ENCODE measurements at places on chromosomes 12 and 14. TPM values are rescaled to one million over a fixed set of nuclear protein-coding genes. Genes with fewer than 3 reads are reported as not detected.

Gene RPL10L
- total RNA-seq = not detected

Gene ITGA7
- total RNA-seq = 14.7 TPM

- DNase-seq = peak; percentile 66
Measured at GRCh38 chr14:70642303-70643235, 853 bp downstream of the TTC9 start.

DNA sequence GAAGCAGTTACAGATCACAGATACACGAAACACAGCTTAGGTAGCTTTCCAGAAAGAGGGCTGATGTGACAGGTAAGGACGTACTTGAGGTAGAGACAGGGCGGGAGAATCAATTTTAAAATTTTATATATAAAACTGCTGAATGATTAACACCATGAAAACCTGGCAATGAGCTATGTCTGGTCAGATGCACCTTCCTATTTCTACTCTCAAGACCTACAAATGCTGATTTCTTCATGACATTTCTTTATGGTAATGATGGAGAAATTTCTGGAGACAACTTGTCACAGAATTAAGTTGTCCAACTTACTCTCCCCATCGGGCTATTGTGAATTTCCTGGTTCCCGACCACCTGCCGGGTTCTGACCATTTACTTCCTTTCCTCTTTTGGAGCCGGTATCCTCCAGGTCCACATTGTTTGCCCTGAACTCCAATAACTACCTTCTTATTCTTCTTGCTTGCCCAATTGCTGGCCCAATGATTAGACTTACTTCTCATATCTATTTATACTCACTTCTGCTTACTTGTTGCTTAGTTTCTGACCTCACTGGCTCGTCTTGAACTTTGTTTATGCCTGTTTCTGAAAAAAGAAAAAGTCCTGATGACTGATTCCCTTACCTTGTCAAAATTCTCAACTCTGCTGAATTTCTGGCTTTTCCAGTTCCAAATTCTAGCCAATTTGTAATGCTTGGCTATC lies 12.8 kb upstream of the ATP2B1 start:
- no peak for DNase-seq

DNA sequence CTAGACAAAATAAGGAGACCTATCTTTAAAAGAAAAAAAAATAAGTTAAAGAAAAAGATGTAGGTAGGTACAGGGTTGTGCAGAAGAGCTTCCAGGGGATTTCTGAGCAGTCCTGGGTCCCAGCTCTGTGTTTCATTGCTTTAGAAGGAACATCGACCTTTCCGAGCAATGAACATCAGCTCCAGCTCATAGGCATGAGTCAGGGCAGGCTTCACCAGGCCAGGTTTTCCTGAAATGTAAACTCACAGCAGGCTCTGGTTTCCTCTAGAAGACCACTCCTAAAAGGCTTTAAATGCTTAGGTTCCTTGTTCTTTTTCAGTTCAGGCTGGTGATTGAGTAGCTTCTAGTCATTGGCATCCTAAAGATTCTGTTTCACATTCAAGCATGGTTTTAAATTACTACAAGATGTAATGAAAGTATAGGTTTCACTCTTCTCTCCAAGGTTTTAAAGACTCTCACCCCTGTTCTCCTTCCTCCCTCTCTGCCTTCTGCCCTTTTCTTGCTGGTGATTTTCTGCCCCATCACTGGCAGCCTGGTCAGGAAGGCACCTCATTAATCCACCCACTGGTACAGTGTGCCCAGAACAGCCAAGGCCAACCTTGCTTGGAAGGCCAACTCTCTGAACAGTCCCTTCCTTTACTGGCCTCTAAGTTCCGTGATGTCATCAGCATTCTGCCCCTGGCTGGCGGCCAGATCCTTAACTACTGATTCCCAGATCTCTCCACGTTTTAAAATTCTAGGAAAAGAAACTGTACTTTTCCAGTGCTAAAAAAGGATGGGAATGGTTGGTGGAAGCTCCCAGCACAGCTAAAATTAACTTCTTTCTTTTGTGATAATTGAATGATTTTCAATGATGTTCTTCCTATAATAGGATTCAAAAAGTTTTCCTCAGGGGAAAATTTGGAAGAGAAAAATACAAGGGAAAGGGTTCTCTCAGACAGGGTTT lies 109.4 kb upstream of the HIF1A start:
- DNase-seq = no peak

- DNase-seq = peak; percentile 73
Measured at GRCh38 chr12:104137001-104137901, 759 bp downstream of the NFYB start.

DNA sequence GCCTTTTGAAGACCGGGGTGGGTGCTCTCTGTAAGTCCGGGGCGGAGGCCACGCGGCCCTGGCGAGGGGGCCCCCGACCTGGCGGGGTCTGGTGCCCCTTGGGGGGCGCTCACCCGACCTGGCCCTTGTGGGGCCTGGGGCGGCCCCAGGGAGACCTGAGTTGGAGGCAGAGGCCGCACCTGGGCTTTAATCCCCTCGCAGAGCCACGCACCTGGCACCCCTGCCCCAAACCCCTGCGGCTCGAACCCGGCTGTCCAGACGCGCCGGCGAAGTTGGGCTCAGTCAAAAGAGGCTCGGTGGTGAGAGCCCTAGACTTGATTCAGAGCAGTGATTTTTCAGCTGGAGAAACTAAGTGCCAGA lies 267 bp downstream of the CFAP251 start:
- no peak for DNase-seq

GRCh38 chr12:70393787-70394499 lies 27.9 kb downstream of the KCNMB4 start:
- DNase-seq = no peak

Gene FAM90A1
- 0.43 TPM for total RNA-seq

- DNase-seq = no peak
Measured at GRCh38 chr14:102008891-102009290, 44.5 kb downstream of the DYNC1H1 start.

Gene FRMD6
- total RNA-seq = 13.2 TPM

- DNase-seq = no peak
Measured at GRCh38 chr14:63164108-63164683, 40.0 kb upstream of the RHOJ start.

GRCh38 chr12:117261247-117261646 lies 71.0 kb upstream of the FBXO21 start:
- no peak for DNase-seq

Gene LBHD2
- not detected for total RNA-seq

- DNase-seq = no peak
Measured at GRCh38 chr14:25908277-25909044, 689.4 kb downstream of the NOVA1 start.

Gene SERPINA1
- total RNA-seq = 1,017 TPM

DNA sequence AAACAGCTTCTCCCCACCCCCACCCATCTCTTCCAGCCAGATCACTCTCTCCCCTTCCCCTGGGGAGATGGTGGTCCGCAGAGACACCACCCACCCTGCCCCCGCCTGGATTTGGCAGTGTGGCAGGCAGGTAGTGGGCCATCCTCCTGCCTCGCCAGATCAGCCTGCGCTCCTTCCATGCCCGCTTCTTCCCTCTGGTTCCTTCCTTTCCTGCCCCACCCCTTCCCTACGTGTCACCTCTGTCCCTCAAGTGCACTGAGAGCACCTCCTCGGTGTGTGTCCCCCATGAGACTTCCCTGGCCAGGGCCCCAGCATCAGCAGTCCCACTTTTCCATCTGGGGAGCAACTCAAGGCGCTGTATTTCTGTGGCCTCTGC lies 632 bp downstream of the NYNRIN start:
- DNase-seq = no peak

DNA sequence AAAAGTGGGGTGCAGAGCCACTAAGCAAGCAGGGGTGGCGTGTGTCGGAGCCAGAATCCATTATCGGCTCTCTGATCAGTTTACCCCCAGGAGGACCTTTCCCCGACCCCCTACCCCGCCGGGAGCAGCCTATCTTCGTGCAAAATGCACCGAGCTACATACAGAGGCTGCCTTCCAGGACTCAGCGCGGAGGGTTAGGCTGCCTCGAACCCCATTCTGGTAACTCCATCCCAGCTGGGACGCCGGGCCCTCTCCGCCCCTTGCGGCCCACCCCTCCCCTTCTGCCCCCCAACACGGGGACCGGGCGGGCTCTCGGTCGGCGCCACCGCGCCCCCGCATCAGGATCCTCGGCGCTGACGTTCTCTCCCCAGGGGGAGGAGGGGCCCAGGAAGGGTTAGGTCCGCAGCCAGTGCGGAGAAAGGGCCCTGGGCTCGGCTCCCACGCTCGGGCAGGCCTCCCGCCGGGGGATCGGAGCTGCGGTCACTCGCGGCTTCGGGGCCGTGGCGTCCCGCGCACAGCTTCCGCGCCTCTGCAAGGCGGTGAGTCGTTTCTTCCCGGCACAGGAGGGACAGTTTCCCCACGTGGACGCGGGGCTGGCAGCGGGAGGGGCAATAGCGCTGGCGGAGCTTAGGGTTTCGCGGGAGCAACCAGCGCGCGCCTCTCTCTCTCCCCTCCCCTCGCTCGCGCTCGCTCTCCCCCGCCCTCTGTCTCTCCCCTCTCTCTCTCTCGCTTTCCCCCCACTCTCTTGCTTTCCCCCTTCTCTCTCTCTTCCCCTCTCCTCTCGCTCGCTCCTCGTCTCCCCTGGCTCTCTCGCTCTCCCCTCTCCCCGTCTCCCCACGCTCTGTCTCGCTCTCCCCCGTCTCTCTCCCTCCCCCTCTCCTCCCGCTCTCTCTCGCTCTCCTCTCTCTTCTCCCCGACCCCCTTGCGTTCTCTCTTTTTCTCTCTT lies 12.5 kb upstream of the MAP3K9 start:
- DNase-seq = peak; percentile 75

Gene MORN3
- 0.67 TPM for total RNA-seq

DNA sequence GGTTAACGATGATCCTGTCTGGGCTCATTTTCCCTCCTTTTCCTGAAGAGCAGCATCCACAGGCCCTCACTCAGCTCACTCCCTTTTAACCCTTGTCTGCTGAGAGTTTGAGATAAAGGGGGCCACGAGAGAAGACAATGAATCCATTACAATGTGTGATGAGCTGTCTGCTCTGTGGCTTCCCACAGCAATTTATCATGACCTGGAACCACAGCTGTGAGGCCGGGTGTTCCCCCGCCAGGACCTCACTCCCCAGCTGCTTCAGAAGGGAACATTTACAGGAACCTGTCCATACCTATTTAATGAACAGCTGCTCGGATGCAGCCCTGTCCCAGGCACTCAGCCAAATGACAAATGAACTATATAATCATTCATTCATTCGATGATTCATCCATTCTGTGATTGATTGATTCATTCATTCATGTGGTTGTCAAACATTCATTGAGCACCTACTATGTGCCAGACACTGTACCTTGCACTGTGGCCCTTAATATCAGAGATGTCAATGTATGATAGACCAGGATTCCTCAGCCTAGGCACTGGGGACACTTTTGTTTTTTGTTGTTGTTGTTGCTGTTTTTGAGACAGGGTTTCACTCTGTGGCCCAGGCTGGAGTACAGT lies 18.5 kb upstream of the P2RX7 start:
- DNase-seq = no peak

DNA sequence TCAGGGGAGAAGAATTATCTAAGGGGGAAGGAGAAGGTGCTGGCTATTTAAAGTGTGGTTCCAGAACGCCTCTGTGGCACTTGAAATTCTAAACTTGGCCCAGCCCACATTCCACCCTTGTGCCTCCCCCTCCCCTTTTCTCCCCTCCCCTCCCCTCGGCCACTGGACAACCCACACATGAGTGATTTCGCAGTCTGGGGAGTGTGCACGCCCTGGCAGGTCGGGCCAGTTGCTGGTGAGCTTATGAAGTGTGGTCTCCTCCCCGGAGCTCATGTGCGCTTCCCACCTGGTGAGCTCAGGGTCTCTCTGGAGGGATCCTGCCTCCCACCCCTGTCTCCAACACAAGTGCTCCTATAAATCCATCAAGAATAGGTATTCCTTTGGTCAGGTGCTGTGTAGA lies at the start of gene SLC6A13:
Gene SLC6A13, minus strand, starts transcription at position 20 of the 400 bp plus-strand sequence. CDS start 2,784 bp downstream, outside the sequence.
- DNase-seq = peak; percentile 77

DNA sequence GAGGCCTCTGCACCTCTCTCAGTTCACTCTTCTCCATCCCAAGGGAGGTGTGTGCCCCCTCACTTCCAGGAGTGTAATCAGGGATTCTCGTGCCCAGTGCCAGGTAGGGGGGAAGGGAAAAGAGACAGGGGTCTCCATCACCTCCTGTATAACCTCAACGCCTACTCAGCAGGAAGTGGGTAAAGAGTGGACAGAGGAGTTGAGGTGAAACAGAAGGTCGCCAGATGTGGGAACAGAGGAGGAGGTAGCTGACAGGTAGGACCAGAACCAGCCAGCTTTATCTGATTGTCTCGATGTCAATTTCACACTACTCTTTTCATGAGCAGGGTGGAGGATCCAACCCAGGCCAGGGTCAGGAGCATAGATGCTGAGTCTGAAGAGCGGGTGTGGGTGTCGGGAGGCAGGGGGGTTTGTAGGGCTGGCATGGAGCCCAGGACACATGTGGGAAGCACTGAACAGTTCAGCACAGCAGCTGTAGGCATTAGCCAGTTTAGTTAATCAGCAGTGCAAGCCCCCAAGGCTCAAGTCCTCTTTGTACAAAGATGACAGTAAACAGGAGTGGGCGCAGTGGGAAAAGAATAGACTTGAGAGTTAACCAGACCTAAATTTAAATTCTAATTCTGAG lies 213.5 kb downstream of the PELI2 start:
- no peak for DNase-seq

GRCh38 chr12:123696646-123697045 lies 15.5 kb upstream of the ATP6V0A2 start:
- DNase-seq = no peak

Gene CCDC196
- not detected for total RNA-seq

GRCh38 chr14:89399594-89400068 lies 17.4 kb downstream of the FOXN3 start:
- DNase-seq = no peak

DNA sequence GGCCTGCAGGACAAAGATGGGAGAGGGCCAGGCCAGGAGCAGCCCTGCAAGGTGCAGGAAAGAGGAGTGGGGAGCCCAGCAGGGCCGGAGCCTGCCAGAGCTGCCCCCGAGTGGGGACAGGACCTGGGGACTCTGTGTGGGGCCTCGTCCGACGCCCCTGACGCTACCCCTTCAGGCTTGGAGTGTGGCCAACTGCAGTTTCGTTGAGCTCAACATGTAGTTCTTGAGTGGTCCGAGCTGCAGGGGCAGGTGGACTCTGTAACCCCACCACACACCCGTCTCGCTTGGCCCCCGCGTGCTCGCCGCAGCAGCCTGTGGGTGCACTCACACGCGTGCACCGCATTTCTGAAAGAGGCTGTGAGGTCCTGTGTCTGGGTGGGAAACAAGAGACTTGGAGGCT lies 2.0 kb downstream of the ASPG start:
- DNase-seq = peak; percentile 59

- DNase-seq = no peak
Measured at GRCh38 chr14:37278636-37279538, 81.2 kb downstream of the MIPOL1 start.

Data from upper lobe of right lung (tissue), 1 donor.